Left lobe of liver (tissue), 2 donors: ENCODE measurements at places on chromosomes 7 and 10.

GRCh38 chr7:157394246-157395191 lies 57.7 kb downstream of the DNAJB6 start:
- peak; percentile 28 for DNase-seq

GRCh38 chr7:83494683-83495082 lies 154.3 kb downstream of the SEMA3E start:
- no peak for DNase-seq

- no peak for DNase-seq
Measured at GRCh38 chr10:30531751-30532530, 97.6 kb downstream of the LYZL2 start.

GRCh38 chr7:130231792-130232191 lies 24.1 kb downstream of the SSMEM1 start:
- no peak for DNase-seq

- DNase-seq, result no peak
Measured at GRCh38 chr10:27614776-27615175, 110.7 kb downstream of the RAB18 start.
